Thyroid gland (tissue), 4 donors: ENCODE measurements at places on chromosomes 7 and 10.

DNA sequence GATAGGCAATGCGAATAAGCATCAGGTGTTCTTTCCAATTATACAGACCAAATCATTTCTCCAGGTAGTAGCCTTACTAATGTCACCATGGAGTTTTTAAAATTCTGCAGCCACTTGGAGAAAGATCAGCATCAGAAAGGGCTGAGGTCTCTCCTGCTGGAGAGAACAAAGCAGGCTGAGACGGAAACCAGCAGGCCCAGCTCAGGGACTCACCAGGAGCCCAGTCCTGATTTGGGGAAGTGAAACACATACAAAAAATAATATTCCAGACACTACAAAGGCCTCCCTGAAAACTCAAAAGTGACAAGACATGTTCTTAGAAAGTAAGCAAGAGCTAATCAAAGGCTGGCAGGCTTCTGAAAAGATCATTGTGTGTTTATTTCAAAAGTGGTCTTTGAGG lies 207.1 kb upstream of the GHITM start:
- no peak for DNase-seq

DNA sequence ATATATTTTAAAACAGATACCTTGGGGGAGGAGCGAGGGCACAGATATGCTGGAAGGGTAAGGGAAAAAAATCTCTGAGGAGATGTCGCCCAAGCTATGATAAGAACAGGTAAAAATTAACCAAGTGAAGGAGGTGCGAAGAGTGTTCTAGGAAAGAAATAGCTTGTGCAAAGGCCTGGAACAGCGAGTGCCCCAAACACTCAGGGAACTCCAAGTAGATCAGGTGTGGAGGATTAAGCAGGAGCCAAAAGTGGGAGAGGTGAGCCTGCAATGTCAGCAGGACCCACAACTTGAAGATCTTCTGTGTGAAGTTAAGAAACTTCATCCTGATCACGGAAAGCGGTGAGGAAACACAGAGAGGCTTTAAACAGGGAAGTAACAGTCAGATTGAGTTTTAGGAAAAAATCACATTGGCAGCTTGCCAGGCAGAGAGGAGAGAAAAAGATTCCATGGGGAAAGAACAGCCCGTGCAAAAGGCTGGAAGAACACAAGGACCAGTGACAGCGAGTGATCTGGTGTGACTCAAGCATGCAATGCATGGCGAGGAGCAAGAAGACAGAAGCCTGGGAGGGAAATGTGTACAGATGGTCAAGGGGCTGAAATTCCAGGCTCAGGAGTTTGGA lies 30.7 kb downstream of the FGF8 start:
- DNase-seq: no peak

DNA sequence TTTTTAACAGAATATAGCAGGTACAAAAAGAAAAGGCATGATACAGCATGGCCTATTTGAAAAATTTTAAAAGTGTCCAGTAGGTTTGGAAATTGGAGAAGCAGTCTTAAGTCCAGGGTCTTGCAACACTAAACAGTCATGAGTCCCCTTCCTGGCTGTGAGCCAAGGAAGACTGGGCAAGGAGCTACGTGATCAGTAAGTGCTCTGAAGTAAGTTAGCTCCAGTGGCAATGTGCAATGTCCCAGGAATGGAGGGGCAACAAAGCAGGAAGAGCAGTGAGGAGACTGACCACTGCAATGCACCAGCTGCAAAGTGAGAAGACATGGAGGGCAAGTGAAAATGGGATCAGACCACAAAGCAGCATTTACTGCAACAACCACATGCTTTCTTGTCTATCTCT lies 72.9 kb upstream of the GRID1 start:
- peak; percentile 71 for DNase-seq

DNA sequence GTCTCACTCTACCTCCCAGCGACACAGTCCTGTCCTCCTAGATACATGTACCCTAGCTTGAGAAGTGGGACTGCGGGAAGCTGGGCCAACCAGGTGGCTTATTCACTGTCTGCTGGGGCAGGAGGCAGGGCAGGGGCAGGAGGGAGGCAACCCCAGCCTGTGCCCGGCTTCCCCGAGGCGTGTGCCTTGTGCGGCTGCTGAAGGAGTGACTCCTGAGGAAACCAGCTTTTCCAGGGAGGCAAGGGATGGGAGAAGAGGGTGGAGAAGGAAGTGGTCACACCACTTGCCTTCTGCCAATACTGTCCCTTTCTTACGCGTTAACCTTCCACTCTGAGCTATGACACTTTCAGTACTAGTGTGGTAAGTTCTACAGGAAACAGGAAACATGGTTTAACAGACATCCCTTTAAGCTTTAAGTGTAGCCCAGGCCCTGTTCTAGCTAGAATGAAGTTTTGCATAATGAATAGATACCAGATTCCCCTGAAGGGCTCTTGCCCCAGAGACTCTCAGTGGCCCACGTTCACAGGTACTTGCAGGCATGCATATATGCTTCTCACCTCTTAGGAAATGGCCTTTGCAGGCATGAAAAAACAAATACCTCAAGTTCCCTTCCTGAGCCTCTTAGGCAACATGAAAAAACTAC lies 40.6 kb downstream of the SYPL1 start:
- no peak for DNase-seq

- DNase-seq: no peak
Observed at GRCh38 chr7:12490107-12490688, 80.3 kb upstream of the SCIN start.

DNA sequence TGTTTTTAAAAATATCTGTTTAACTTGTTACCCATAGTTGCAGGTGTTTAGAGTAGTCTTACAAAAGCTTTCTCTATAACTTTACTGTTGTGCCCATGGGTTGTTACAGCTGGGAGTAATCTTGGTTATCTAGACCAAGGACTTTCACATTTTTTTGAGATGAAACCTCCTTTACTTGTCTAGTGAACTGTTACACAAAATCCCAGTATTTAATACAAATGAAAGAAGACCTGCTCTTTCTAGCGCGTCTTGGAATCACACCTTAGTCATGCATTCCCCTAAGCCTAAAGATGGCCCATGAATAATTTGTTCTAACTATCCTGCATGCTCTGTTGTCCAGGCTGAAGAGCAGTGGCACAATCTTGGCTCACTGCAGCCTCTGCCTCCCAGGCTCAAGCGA lies 38.0 kb downstream of the CSGALNACT2 start:
- DNase-seq: no peak

GRCh38 chr10:10644008-10644646 lies 373.5 kb upstream of the CELF2 start:
- no peak for DNase-seq

DNA sequence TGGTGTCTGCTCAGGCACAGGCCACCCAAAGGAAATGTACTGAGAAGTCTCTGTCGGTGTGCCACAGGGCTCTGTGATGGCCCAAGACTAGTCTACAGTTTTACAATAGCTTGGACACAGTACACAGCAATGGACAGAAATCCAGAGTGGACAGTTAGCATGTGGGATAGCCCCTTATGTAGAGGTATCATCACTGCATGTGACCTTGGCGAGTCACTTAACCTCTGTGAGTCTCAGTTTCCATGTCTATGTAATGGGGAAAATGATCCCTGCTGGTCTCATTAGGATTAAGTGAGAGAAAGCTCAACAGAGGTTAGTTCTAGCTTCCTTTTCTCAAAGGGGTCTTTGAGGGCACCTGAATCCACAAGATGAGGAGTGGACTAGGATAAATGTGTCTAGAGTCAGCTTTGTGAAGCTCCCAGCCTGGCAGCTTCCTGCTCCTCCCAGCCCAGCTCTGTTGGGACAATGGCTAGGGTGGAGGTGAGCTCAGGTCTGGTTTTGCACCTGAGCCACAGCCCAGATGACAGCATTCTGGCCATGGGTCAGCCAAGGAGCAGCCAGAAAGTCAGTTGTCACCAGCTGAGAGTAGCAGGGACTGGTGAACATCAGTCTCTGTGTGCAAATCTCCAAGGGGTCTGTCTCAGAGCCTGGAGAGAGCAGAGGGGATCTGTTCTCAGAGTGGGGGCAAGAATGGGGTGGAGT lies 17.9 kb downstream of the CRHR2 start:
- DNase-seq: no peak
